ENCODE measurements at places on chromosomes 12 and 14.
A peak's percentile ranks its signal among the peaks of the same experiment; 100 is the strongest.

- no peak for DNase-seq
Observed at GRCh38 chr12:123099560-123100192, 51.2 kb downstream of the PITPNM2 start.

DNA sequence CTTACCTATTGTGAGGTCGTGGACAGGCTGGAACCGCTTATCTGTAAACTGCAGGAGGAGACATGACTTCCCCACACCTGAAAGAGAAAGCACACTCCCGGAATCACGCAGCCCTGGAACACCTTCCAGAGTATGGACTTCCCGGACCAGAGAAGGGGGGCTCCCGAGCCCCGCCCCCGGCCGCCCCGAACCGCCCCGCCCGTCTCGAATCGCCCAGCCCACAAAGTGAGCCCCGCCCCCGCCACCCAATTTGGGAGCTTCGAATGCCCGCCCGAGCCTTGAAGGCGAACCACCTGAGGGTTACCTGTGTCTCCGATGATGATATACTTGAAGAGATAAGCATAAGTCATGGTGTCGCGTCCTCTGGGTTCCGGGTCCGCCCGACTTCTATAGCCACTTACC lies 235 bp downstream of the RAB2B start:
- peak; percentile 58 for DNase-seq

GRCh38 chr12:121568518-121568917 lies 12.3 kb downstream of the KDM2B start:
- DNase-seq, result no peak

- DNase-seq, result no peak
Observed at GRCh38 chr14:85402569-85403162, 127.3 kb upstream of the FLRT2 start.

DNA sequence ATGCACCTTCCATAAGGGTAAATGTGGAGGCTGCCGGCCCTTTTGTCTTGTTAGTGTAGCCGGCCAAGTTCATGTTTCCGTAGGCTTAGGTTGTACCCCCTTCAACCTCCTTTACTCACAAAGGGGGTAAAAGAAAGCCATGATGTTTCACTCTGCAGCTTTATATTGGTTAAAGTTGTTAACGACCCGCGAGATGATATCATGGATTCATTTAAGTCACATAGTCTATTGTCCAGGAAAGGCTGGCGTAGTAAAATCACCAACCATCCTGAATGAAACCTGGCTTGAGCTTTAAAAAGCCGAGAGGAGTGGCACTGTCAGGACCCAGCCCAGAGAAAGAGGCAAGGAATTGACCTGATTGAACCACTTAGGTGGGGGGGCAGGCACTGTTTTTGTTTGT lies 1.3 kb downstream of the UNG start:
- DNase-seq, result no peak

- no peak for DNase-seq
Observed at GRCh38 chr12:80441921-80442320, 2.1 kb upstream of the PTPRQ start.
